Endodermal cell (in vitro differentiated cells): ENCODE measurements at places on chromosomes 11 and 22. TPM values are rescaled to one million over a fixed set of nuclear protein-coding genes. Genes with fewer than 3 reads are reported as not detected.

DNA sequence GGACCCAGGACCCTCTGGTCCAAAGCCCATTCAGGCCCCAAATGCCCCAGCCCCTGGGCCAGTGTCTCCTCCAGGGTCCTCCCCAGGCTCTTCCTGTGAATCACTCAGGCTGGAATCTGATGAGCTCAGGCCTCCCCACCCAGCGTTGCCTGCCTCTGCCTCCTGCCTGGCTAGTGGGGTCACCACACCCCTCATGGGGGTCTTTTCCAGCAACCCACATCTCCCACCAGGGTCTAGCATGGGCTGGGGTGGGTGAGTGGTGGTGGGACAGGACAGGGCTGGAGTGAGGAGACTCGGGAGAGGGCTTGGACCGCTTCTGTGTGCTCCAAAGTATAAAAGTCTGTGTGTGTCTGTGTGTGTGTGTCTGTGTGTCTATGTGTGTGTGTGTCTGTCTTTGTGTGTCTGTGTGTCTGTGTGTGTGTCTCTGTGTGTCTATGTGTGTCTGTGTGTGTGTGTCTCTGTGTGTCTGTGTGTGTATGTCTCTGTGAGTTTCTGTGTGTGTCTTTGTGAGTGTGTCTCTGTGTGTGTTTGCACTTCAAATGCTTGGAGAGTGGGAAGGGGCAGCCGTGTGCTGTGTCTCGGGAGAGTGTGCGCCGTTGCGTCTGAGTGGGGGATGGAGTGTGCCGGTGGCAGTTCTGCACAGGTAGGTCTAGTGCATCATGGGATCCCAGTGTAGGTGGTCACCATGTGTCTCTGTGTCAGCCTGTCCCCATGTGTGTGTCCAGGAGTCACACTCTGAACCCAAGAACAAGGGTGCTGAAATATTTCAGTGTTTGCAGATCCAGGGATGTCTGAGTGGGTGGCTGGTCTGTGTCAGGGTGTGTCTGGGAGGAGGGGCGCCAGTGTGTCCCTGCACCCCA is 8.8 kb downstream of the RIN1 start:
- DNase-seq = no peak

DNA sequence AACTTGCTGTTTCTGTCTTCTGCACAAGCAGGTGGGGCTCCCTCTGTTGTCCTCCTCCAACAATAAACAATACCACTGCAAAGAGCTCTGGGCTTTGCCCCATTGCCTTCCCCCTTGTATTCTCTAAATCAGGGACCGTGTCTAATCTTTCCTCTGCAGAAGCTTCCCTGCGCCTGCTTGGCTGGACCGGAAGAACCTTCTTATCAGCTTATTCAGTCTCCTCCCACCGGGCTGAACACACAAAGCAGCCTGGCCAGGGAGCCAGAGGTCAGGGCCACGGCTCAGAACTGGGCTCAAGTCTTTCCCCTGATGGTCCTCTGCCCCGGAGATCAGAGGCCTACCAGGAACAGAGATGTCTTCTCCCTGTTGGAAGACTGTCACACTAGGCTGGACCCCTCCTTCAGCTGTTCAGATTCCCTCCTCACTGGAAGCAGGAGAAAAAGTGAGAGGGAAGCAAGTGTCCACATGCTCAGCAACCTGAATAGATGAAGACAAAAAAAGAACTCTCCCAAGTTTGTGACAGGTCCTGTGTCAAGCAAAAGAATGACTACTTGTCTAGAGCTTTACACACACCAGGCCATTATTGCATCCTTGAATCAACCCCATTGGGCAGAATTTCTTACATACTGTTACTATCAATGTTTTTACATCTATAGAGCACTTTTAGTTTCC is 63.7 kb downstream of the RAB30 start:
- DNase-seq = peak; percentile 68

RCN1 gene
- total RNA-seq = 135 and 136 TPM in 2 replicates

DNA sequence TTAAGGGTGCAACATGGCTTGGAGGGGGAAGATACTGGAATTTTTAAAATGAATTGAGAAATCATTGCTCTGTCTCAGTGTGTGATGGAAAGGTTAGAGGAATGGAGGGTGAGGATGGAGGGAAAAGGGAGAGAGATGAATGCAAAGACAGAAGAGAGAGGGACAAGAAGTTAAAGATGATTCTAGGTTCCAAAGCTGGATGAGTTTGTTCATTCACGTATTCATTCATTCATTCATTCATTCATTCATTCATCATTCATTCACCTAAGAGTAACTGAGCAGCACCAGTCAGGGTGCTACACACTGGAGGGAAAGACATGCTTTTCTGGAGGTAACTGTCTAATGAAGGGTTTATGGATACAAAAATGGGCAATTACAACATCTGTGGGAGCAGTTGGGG is 209.2 kb downstream of the GRIK4 start:
- no peak for DNase-seq

- DNase-seq = no peak
Measured at GRCh38 chr11:69280451-69280850, 13.5 kb upstream of the MYEOV start.

- no peak for DNase-seq
Measured at GRCh38 chr11:128388206-128388815, 199.0 kb downstream of the ETS1 start.

NARS2 gene
- total RNA-seq = 49.0 to 53.7 TPM (median 51.0 TPM) in 3 replicates

FAM111B gene
- total RNA-seq = 5.2 to 25.2 TPM (median 23.1 TPM) in 3 replicates
